Neural crest cell (in vitro differentiated cells): ENCODE measurements at places on chromosomes 11 and 22. TPM values are rescaled to one million over a fixed set of nuclear protein-coding genes. Genes with fewer than 3 reads are reported as not detected.

CRYBB3 gene
- not detected in 2 replicates for total RNA-seq

ST3GAL4 gene
- total RNA-seq, result 22.4 and 23.1 TPM in 2 replicates

SYCE3 gene
- total RNA-seq, result not detected in 2 replicates

OR2D2 gene
- 0.27 and 0.44 TPM in 2 replicates for total RNA-seq

MEI1 gene
- total RNA-seq, result 0.16 and 0.48 TPM in 2 replicates

SMCO4 gene
- total RNA-seq, result 23.1 and 25.1 TPM in 2 replicates

C11orf87 gene
- 0.20 and 0.21 TPM in 2 replicates for total RNA-seq

CARD10 gene
- 7.0 and 7.3 TPM in 2 replicates for total RNA-seq

MICAL2 gene
- 1.0 and 1.1 TPM in 2 replicates for total RNA-seq

MYOD1 gene
- not detected in 2 replicates for total RNA-seq

IRAG1 gene
- total RNA-seq, result 5.4 and 6.1 TPM in 2 replicates

GRCh38 chr11:129967996-129968395, 34.6 kb downstream of the PRDM10 start:
- H3K4me1 ChIP-seq, result peaks cover 12% of the 10 kb centered on the region
- no peak for DNase-seq
- H3K36me3 ChIP-seq, result no peaks in the 10 kb centered on the region
- no peaks in the 10 kb centered on the region for H3K27me3 ChIP-seq
- no peak overlapping the region for H3K4me3 ChIP-seq
- H3K27ac ChIP-seq, result no peak overlapping the region

- H3K27ac ChIP-seq, result no peak overlapping the region
- peaks cover 26% of the 10 kb centered on the region for H3K4me1 ChIP-seq
- H3K27me3 ChIP-seq, result no peaks in the 10 kb centered on the region
- DNase-seq, result no peak
- H3K36me3 ChIP-seq, result no peaks in the 10 kb centered on the region
Observed at GRCh38 chr11:96084610-96085318, 160.9 kb upstream of the MTMR2 start.

DNA sequence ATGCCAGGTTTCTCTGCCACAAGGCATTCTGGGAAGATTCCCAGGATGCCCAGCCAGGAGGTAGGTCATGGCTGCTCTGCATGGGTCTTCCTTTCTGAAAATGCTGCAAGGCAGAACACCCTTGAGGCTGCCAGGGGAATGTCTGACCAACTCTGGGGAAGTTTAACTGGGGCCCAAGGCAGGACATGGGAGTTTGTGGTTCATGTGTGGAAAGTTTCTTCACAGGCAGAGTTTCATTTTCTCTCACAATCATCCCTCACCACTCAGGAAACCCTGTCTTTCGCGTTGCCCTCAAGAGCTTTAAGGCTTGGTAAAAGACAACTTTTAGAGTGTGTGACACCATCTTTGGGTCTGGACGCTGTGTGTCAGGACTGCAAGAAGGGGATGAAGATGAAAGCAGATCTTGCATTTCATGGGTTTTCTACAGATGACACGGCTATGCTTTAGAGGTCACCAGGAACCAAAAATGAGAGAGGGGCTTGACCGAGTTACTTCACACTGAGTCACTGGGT, 133.5 kb downstream of the CD44 start:
- no peaks in the 10 kb centered on the region for H3K36me3 ChIP-seq
- no peak overlapping the region for H3K27ac ChIP-seq
- peaks cover 7% of the 10 kb centered on the region for H3K27me3 ChIP-seq
- H3K4me3 ChIP-seq, result no peak overlapping the region
- DNase-seq, result no peak
- no peaks in the 10 kb centered on the region for H3K4me1 ChIP-seq

GRCh38 chr11:78424334-78425270, 7.0 kb upstream of the GAB2 start:
- no peak overlapping the region for H3K4me3 ChIP-seq
- no peak for DNase-seq
- peak overlapping the region; percentile 44 for H3K27ac ChIP-seq
- peaks cover 4% of the 10 kb centered on the region for H3K27me3 ChIP-seq
- peaks cover under 1% of the 10 kb centered on the region for H3K36me3 ChIP-seq

DNA sequence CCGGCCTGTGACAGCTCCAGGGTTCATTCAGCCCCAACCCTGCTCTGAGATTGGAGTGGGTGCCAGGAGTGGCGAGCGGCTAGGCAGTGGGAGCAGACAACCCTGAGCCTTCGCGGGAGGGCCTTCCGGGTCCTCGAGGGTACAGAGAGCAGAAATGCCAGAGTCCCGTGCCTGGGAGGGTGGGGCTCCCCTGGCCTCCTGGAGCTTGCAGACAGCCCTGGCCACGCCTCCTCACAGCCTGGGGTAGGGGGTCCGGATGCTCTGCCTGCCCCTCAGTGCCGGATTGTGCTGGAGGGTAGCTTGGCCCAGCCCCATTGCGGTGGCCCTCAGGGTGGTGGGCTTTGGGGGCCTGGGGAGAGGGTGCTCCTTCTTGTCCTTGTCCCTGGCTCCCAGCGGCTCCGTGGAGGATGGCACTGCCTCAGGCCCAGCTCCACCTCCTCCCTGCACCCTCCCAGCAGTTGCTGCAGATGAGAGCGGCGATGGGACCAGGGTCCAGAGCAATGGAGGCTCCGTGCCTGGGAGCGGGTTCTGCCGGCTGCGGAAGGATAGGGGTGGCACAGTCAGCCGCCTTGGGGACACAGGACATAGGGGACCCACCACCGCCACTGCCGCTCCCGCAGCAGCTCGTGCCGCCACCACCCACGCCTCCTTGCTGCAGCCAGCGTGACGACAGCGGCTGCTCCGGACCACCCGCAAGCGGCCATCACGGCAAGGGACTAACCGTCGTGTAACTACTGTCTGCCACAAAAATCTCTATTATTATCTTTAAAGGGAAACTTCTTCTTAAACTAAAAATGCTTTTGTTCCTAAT, 34.9 kb upstream of the OR10G7 start:
- H3K36me3 ChIP-seq, result no peaks in the 10 kb centered on the region
- DNase-seq, result no peak
- no peak overlapping the region for H3K4me3 ChIP-seq
- H3K27ac ChIP-seq, result peak overlapping the region; percentile 75
- peaks cover 3% of the 10 kb centered on the region for H3K27me3 ChIP-seq
- peaks cover 5% of the 10 kb centered on the region for H3K4me1 ChIP-seq

DNA sequence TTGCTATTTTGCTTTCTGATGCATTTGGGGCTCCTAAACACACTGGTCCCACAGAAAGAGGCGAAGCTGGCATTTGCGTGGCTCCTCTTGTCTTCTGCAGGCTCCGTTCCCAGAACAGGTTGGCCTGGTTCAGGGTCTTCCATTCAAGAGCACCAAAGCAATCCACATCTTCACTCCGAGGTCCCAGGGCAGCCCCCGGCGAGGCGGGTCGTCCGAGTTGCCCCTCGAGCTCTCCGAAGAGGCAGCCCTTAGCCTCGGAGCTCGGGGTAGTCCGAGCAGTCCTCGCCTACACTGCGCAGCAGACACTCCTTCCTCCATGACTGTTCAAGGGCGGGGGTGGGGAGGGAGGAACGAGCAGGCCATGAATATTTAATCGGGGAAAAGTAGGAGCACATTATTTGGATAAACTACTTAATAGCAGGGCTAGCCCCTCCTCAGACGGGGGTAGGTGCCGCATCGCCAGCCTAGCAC, 321.3 kb downstream of the BLID start:
- H3K4me3 ChIP-seq, result peak overlapping the region; percentile 14
- no peak for DNase-seq
- H3K27ac ChIP-seq, result no peak overlapping the region
- peaks cover 4% of the 10 kb centered on the region for H3K36me3 ChIP-seq
- H3K4me1 ChIP-seq, result peaks cover 23% of the 10 kb centered on the region

DNA sequence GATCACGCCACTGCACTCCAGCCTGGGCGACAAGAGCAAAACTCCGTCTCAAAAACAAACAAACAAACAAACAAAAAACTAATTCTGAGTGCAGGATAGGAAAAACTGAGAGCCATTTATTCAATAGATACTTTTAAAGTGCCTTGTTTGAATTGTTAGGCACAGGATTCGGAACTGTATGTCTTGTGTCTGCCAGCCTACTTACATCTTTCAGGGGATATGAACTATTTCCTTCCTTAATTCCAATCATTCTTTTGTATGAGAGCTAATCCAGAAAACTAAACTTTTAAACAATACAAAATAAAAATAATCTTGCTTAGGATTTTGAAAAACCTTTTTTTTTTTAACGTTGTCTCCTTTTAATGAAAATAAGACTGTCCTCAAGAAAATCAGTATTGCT, 12.6 kb downstream of the UVRAG start:
- no peak overlapping the region for H3K4me3 ChIP-seq
- H3K4me1 ChIP-seq, result peaks cover 12% of the 10 kb centered on the region
- H3K27ac ChIP-seq, result no peak overlapping the region

DNA sequence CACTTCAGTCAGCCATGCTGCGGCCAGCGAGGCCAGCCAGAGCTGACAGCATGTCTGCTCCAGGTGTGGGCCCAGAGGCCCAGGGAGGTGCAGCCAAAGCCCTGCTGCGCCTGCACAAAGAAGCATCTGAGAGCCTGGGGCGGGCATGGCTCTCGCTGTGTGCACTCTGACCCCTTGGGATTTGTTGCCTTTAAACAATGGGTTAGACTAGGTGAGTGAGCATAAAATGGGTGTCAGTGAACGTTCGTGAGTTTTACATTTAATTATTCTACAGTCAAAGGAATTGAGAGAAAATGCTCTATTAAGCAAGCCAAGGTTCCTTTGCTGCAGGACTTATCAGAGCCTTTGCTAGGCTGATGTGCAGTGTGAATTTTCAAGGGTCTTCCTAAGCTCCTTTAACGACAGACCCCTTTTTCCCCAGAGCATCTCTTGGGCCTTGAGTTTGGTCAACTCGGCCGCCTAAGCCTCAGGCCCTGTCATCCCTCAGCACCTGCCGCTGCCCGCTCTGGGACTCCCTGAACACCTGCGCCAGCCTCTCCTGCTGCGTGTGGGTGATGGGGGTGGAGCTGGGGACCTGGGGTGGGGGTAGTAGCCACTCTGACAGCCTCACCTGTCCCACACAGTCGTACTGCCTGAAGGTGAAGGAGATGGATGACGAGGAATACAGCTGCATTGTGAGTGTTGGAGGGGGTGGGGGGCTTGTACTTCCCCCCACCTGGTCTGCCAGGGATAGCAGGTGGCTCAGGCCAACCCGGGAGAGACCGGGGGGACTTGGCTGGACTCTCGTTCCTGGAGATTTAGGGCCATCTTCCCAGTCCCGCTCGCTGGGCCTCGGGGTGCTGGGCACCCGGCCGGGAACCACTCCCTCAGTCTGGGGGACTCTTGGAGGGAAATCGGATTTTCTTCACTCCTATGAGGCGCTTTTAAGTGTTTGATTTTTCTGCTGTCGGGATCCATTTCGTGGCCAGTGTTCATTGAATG, 10.5 kb downstream of the SLC16A8 start:
- H3K36me3 ChIP-seq, result no peaks in the 10 kb centered on the region
- H3K27me3 ChIP-seq, result no peaks in the 10 kb centered on the region
- H3K4me1 ChIP-seq, result peaks cover 25% of the 10 kb centered on the region
- H3K27ac ChIP-seq, result no peak overlapping the region

- no peak for DNase-seq
- H3K36me3 ChIP-seq, result no peaks in the 10 kb centered on the region
- no peaks in the 10 kb centered on the region for H3K4me1 ChIP-seq
- no peak overlapping the region for H3K27ac ChIP-seq
- H3K27me3 ChIP-seq, result no peaks in the 10 kb centered on the region
- no peak overlapping the region for H3K4me3 ChIP-seq
Observed at GRCh38 chr11:87820011-87820410, 355.2 kb downstream of the RAB38 start.

GRCh38 chr22:40105755-40106154, 72.0 kb upstream of the TNRC6B start:
- no peak overlapping the region for H3K4me3 ChIP-seq
- peaks cover 9% of the 10 kb centered on the region for H3K4me1 ChIP-seq
- no peaks in the 10 kb centered on the region for H3K27me3 ChIP-seq
- H3K36me3 ChIP-seq, result no peaks in the 10 kb centered on the region
- no peak overlapping the region for H3K27ac ChIP-seq

DNA sequence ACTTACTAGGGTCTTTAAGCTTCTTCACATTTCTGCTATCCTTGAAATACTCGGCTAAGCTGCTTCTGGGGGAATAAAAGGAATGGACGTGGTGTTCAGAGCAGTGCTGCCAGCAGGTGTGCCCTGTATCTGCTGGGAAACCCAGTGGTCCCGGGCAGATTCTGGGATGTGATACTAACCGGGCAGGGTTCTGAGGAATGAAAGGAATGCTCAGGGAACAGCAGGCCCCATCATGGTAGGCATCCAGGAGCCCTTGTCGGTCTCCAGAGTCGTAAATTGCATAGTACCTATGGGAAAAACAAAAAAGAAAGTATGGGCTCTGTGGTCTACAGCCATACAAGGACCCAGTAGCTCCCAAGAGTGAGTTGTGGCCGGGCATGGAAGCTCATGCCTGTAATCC, 4.5 kb upstream of the TMEM223 start:
- H3K4me1 ChIP-seq, result peaks cover 8% of the 10 kb centered on the region
- H3K27me3 ChIP-seq, result no peaks in the 10 kb centered on the region
- H3K27ac ChIP-seq, result no peak overlapping the region
- no peak overlapping the region for H3K4me3 ChIP-seq

DNA sequence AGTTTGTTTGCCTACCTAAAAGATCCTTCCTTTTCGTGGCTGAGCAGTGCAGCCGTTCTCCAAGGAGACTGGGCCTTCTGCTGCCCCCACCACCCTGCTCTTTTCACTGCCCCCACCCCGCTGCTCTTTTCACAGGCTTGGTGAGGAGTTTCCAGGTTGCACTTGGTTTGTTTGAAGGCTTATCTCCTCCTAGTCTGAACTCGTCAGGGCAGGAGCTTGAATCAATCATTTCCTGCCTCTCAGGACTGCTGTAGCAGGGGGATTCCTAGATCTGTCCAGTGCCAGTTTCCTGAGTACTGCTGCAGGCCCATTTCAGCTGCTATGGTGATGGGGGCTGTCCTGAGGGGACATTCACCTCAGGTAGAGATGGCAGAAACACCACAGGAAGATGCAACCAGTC, 10.0 kb downstream of the MED15 start:
- H3K27ac ChIP-seq, result peak overlapping the region; percentile 78
- H3K36me3 ChIP-seq, result no peaks in the 10 kb centered on the region
- no peak overlapping the region for H3K4me3 ChIP-seq

DNA sequence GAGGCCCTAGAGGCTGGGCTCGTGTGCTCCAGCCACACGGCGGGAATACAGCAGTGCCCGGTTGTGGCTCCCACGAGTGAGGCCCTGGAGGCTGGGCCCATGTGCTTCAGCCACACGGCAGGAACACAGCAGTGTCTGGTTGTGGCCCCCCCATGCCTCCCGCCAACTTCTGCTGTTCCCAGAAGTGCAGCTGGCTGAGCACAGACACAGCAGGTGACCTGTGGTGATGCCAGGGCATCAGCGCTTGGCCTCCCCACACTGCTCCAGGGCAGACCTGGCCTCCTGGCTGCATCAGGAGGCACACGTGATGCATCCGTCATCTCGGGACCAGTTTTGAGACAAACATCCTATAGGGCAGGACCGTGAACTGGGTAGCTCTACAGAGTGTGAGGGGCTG, 110.3 kb downstream of the KCNQ1OT1 start:
- H3K27ac ChIP-seq, result no peak overlapping the region
- no peak for DNase-seq
- no peaks in the 10 kb centered on the region for H3K27me3 ChIP-seq

- peak overlapping the region; percentile 93 for H3K4me3 ChIP-seq
- H3K27me3 ChIP-seq, result no peaks in the 10 kb centered on the region
- no peaks in the 10 kb centered on the region for H3K36me3 ChIP-seq
- peaks cover 28% of the 10 kb centered on the region for H3K4me1 ChIP-seq
Observed at GRCh38 chr11:73376803-73377629, 817 bp downstream of the RELT start.
